ENCODE measurements at places on chromosomes 1 and 21.
A peak's percentile ranks its signal among the peaks of the same experiment; 100 is the strongest.

DNA sequence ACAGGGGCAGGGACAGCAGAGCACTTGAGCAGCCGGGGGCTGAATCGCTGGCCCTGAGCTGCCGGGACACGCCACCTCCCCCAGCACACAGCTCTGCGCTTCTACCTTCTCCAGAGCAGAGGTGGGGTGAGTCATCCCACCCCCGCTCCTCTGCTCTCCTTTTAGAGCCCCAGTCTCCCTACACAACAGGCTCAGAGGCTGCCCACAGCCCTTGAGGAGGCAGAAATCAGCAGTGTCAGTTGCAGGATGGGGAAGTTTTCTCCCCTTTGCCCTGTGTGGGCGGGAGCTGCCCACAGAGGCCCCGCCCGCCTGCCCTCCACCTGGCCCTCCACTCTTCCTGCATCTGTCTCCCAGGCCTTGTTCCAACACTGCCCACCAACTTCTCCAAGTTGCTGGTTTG lies 94.6 kb downstream of the STUM start:
- DNase-seq = peak; percentile 56

- DNase-seq = no peak
Observed at GRCh38 chr1:204683284-204684205, 2.0 kb downstream of the LRRN2 start.

DNA sequence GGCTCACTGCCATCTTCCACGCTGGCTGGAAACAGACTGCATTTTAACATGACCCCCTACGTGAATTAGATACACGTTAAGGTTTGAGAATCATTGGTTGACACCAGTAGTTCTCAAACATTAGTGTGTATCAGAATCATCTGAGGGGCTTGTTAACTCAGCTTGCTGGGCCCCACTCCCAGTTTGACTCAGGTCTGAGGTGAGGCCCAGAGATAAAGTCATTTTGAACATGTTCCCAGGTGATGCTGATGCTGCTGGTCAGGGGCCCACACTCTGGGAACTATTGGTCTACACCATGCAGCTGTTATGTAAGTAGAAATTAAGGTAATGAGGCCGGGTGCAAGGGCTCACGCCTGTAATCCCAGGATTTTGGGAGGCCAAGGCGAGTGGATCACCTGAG lies 1.3 kb downstream of the LSM10 start:
- DNase-seq = no peak

- DNase-seq = no peak
Observed at GRCh38 chr1:206560007-206560716, 52.1 kb downstream of the EIF2D start.

GRCh38 chr1:93556291-93556690 lies 108.4 kb downstream of the FNBP1L start:
- DNase-seq = no peak

- no peak for DNase-seq
Observed at GRCh38 chr1:78049396-78049795, 3.6 kb downstream of the GIPC2 start.

GRCh38 chr1:21034725-21035628 lies 141.7 kb downstream of the EIF4G3 start:
- DNase-seq = no peak

- DNase-seq = no peak
Observed at GRCh38 chr1:49854741-49855140, 169.0 kb downstream of the AGBL4 start.

- DNase-seq = no peak
Observed at GRCh38 chr1:69070660-69071373, 496.9 kb upstream of the LRRC7 start.

DNA sequence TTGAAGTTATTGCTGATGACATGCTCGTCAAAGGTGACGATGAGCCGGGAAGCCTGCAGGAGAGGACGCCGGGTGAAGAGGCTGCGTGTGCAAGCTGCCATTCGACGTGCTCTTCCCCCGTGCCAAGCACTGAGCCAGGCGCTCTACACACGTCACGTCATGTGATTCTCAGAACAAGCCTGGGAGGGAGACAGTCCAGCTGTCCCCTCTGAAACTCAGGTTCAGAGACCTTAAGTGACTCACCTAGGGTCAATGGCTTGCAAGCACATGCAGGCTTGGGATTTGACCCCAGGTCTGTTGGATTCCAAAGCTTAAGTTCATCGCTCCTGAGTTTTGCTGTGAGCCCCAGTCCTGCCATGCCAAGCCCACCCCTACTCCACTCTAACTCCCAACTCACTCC lies 57.1 kb downstream of the RAP1GAP start:
- DNase-seq = no peak

GRCh38 chr1:33163621-33164519 lies 18.0 kb downstream of the TRIM62 start:
- DNase-seq = peak; percentile 74

DNA sequence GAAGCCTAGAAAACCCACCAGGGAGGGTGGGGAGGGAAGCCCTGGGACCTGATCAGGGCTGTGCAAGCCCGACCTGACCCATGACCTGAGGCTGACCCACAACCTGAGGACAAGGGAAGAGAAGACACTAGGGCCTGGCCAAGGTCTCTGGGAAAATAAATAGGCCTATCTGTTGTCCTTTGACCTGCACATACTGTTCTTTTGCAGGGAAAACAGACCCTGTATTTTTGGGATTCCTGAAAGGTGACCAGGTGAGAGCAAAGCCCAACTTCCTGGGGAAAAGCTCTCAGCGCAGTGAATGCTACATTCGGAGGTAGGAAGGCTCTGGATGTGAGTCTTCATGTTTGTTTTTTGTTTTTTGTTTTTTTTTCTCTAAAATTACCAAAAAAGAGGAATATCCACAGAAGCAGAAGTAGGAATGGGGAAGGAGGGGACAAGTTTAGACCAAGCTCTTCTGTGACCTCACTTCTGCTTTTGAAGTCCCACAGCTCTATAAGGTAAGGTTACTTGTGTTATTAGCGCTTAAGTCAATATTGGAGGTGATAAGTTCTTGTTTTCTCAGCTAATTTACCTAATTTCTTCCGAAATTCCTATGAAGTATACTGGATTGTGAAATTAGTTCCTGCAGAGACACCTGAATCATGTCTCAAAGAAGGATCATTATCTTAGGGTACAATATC lies 26.2 kb upstream of the LYST start:
- no peak for DNase-seq

- DNase-seq = no peak
Observed at GRCh38 chr1:34113887-34114286, 51.1 kb downstream of the CSMD2 start.

DNA sequence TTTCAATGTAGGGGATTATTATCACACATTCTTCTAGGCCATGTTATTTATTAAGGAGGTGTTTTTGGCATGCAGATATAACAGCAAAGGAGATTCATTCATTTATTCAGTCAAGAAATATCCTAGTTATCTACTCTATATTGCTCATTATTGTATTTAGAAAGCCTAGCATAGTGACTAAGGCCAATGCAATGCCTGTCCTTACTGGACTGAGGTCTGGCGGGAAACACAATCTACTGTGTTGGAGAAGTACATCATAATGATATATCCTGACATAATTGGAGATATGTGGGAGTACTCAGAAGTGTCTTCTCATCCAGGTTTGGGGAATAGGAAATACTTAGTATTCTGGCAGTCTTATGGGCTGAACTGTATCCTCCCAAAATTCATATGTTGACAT lies 421.5 kb upstream of the USP24 start:
- DNase-seq = peak; percentile 57

GRCh38 chr1:226181996-226182714 lies 4.4 kb downstream of the ACBD3 start:
- peak; percentile 42 for DNase-seq

- DNase-seq = no peak
Observed at GRCh38 chr1:54583307-54583686, 35.3 kb downstream of the ACOT11 start.

DNA sequence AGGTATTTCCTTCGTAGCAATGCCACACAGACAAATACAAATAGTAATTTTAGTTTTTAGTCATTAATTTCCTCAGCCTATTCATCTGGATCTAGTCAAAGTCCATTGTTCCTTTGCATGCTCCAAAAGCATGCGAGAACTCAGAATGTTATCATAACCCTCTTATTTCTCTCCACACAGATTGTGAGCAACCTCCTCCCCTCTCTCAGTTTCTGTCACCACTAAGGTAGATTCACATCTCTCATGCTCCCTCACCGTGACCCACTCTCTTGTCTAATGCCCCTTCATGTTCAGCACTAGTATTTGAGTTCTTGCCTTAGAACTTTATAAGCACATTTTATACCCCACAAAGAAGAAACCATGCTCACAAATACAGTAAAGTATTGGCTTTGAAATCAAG lies 582.4 kb downstream of the PLA2G4A start:
- DNase-seq = no peak

DNA sequence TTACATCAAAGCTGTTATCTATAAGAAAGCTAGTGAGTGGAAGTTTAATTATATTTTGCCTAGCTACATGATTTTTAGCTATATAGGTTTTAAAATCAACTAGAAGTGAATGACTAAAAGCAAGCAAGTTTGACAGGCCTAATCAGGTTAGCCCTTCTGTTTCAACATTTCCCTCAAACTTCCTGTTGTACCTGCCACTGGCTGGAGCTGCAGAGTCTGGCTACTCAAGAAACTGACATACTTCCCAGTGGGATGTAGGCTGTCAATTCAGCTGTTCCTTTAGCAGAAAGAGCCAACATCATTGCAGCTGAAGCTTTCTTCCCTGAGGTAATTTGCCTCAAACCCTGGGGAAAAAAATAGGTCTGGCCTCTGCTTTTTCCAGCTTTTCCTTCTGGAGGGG lies 87.1 kb upstream of the TNR start:
- DNase-seq = no peak

GRCh38 chr1:244102468-244102867 lies 51.4 kb downstream of the ZBTB18 start:
- no peak for DNase-seq

GRCh38 chr1:958823-959730 lies at the start of gene NOC2L:
Gene NOC2L (minus strand): TSS chr1:959256. CDS start chr1:959240, 16 bp downstream.
- DNase-seq = peak; percentile 84

DNA sequence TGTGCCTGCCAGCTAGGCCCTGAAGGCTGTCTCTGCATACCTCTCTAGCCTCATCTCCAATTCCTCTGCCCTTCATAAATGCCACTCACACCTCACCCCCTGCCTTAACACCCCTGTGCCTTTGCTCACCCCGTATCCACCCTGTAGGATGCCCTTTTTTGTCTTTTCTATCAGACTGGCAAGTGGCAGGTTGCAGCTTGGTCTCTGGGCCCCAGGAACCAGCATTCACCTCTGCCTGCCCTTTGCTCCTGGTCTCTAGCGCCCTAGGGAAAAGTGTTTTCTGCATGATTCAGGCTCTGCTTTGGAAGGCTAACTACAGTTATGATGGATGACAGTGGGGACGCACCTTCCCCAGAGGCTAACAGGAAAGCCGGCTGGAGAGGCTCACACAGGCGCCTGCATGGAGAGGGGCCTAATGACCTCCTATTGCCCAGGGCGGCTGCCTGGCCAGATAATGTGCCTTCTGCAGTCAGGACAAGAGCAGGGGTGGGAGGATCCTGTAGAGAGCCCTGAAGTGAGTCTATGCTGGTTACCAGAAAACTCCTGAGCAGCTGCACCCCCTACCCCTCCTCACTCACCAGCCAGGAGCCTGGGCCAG lies 11.2 kb downstream of the KANK4 start:
- peak; percentile 53 for DNase-seq

- DNase-seq = no peak
Observed at GRCh38 chr1:76395059-76395458, 320.5 kb downstream of the ST6GALNAC3 start.

DNA sequence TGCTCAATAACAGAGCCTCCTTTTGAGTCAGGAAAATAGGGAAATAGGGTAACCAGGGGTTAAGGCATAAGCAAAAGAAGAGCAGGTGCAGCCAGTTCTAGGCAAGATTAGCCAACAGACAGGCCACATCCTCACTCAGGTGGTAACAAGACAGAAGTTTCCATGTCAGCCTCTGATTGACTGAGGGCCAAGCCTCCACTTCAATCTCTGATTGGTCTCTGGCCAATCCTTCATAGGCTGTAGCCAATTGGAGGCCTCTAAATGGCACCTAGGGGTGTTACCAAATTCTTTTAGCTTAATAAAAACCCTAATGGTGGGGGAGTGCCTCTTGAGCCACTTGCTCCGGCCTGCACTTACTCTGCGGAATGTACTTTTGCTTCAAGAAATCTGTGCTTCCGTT lies 37.2 kb downstream of the LACTBL1 start:
- DNase-seq = no peak

- peak; percentile 29 for DNase-seq
Observed at GRCh38 chr1:198042168-198042567, 114.6 kb upstream of the NEK7 start.

GRCh38 chr1:67983867-67984266 lies 66.6 kb downstream of the DIRAS3 start:
- no peak for DNase-seq

- peak; percentile 45 for DNase-seq
Observed at GRCh38 chr1:111234866-111235265, 7.4 kb downstream of the CHI3L2 start.

DNA sequence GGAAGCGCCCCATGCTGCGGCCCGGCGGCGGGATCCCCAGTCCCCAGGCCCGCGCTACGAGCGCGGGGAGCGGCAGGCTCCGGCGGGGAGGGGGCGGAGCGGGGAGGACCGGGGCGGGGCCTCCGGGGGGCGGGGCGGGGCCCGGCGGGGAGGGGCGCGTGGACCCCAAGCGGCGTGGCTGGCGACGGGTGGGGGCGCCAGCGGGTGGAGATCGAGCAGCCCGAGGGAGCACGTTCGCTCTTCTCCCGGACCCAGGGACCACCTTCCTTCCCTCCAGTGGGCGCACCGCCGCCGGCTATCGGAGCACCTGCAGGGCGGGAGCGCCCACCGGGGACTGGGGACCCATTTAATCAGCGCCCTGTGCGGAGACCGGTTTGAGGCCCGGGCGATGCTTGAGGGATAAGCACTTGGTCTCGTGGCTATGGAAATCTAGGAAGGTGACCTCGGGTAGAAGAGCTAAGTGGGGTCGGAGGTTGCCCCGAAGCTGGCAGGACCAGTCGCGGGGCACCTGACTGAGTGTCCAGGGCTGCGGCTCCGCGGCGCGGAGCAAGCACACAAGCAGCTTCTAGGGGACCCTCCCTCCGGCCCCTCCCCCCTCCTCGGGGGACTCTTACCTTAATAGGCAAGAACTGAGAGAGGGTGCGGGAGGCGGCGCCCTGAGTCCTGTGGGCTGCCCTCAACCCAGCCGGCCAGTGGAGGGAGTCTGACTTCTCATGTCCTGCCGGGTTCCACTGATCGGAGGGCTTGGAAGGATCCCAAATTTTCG lies at the start of gene TSPAN2:
Gene TSPAN2 (minus strand): TSS at position 84 of the 766 bp plus-strand sequence. CDS start 71 bp downstream, at position 13.
- peak; percentile 45 for DNase-seq

- DNase-seq = no peak
Observed at GRCh38 chr21:21387916-21388315, 389.7 kb downstream of the NCAM2 start.

GRCh38 chr1:151443846-151444782 lies 15.2 kb downstream of the POGZ start:
- peak; percentile 76 for DNase-seq

- no peak for DNase-seq
Observed at GRCh38 chr1:64459743-64460142, 10.2 kb upstream of the CACHD1 start.

DNA sequence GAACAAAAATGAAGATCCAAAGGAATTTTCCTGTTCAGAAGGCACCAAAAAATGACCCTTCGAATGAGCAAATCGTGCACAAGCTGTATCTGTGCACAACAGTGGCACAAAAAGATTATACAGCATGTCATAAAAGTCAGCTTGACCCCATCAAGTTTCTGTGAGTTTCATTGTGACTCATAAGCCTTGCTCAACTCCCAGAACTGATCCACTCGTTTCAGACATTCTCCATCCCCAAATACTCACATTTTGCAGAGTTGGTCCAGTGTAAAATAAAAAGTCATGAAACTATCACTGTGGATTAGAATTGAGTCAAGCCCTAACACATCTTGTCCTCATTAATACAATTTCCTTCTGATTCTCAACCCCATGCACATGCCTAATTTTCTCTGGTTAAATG lies 174.7 kb upstream of the PKN2 start:
- peak; percentile 66 for DNase-seq

- peak; percentile 88 for DNase-seq
Observed at GRCh38 chr1:154624746-154625643, 17.0 kb upstream of the ADAR start.

Measured in fibroblast of upper back skin (primary cell).